MCF 10A (cell line): ENCODE measurements at places on chromosomes 2 and 18. TPM values are rescaled to one million over a fixed set of nuclear protein-coding genes. Genes with fewer than 3 reads are reported as not detected.

Gene BBS5
- total RNA-seq = 9.0 and 12.7 TPM in 2 replicates

Gene HOXD12
- total RNA-seq = not detected in 2 replicates

Gene TEX44
- total RNA-seq = not detected in 2 replicates

Gene SKOR2
- total RNA-seq = not detected in 2 replicates

Gene AGFG1
- 74.2 and 86.1 TPM in 2 replicates for total RNA-seq

Gene NT5C1B
- total RNA-seq = not detected in 2 replicates

Gene GALR1
- not detected in 2 replicates for total RNA-seq

Gene GALNT3
- 20.2 and 24.2 TPM in 2 replicates for total RNA-seq

Gene PPP1R1C
- not detected in 2 replicates for total RNA-seq

Gene ECEL1
- total RNA-seq = not detected in 2 replicates

Gene WNT10A
- 0.44 TPM in 1 of 2 replicates, not detected in the other for total RNA-seq

Gene ACVR1C
- total RNA-seq = 0.12 and 0.17 TPM in 2 replicates

Gene TUBA4B
- not detected in 2 replicates for total RNA-seq

Gene PAIP2B
- 1.4 and 1.8 TPM in 2 replicates for total RNA-seq

Gene CRYBA2
- total RNA-seq = not detected in 2 replicates
